ENCODE measurements at places on chromosomes 7 and 10.

- no peak for DNase-seq
Observed at GRCh38 chr7:139661043-139661440, 116.8 kb downstream of the HIPK2 start.

GRCh38 chr10:26805567-26806245 is 55.1 kb downstream of the ABI1 start:
- DNase-seq, result no peak

DNA sequence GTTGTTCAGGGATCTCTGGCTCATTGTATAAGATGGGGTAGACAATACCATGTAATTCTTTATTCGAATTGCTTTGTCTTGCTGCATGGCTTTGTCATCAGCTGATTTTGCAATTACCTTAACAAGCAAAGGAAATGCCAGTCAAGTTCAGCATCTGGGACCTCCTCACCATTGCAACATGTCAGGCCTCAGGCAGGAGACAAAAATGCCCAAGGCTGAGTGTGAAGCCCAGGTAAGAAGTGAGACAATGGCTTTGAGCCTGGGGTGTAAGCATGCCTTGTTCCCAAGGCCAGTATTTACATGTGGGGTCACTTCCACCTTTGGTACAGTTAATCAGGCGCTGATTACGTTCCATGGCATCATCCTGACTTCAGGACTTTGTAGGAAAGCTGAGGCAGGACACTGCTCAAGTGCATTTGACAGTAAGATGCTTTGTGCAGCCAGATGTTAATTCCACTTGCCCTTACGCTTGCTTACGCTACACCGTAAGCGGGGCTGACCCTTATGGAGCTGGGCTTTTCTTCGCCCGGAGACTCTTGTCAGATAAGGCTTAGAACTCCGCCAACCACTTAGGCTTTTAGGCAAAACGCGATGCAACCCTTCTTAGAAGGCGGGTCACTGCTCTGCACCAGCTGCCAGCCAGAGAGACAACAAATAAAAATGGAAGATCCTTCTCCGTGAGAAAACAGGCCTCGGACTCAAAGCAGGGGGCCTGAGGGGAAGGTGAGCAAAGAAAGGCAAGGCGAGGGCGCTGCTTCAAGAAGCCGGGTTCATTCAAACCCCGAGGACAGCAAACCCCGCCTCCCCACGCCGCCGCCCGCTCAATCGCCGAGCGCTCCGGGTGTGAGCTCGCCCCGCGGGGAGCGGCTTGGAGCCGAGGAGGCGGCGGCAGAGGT is 1.3 kb upstream of the SP4 start:
- no peak for DNase-seq

DNA sequence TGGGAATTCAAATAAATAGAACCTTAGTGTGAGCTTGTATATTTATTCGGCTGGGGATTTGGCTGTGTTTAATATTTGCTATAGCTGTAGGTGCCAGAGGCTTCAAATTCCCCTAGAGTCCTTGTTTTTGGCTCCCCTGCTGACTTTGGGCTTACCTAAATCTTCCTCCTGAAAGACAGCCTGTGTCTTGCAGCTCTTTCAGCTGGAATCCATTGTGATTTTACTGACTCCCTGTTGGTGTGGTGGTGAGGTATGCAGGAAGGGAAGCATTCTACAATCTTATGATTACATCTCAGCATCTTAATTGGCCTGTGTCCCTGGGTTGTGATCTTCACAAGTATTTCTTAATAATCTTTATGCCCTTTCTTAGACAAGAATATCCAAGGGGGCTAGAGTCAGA is 25.9 kb downstream of the FOXI2 start:
- no peak for DNase-seq

GRCh38 chr10:64115908-64116643 is 594.9 kb downstream of the REEP3 start:
- peak; percentile 22 for DNase-seq

DNA sequence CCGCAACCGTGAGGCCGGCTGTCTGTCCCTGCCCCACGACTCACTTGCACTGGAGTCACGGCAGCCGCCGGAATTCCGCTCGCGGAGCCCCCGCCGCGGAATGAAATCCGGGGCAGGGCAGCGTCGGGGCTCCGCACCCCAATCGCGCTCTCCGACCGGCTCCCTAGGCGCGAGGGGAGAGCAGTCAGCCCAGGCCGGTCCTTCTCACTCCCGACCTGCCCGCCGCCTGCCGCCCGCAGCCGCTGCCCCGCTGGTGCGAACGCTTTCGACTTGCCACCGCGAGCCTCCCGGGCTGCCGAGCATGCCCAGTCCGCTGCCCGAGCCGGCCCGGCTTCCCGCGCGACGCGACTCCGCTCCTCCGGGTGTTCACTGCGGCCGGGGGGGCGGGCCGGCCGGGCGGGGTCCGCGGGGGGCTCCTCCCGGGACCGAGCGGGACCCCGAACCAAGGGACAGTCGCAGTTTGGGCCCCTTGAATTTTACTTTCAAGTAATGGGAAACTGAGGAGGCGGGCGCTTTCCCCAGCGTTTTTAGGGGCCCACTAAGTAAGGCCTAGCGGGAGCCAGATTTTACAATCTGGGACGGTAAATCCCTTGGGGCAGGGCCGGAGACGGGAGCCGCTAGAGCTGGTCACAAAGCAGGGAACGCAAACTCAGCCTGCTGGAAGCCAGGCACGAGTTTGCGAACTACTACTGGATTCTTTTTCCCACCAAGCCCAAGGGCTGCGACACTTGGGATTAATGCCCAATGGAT is at the start of gene SGMS1:
SGMS1 (minus strand) TSS at position 294 of the 750 bp plus-strand sequence. CDS start 279,842 bp downstream, outside the sequence.
- DNase-seq, result peak; percentile 84

DNA sequence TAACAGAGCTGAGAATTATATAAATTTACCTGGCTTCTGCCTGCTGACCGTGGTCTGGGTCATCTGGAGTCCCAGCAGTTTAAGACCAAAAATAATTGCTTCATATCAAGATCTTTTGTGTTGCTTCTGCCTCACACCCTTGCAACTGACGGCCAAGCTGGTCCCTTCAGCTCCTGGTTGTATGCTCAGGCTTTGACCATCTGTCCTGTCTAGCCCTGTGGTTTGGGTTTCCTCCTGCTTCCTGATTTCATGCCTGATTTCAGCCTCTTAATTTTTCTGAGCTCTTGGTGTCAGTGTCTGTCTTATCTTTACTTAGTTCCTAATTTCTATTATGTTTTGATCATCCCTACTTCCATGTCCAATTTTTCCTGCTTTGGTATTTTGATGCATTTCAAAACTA is 87.9 kb upstream of the PLXDC2 start:
- no peak for DNase-seq

DNA sequence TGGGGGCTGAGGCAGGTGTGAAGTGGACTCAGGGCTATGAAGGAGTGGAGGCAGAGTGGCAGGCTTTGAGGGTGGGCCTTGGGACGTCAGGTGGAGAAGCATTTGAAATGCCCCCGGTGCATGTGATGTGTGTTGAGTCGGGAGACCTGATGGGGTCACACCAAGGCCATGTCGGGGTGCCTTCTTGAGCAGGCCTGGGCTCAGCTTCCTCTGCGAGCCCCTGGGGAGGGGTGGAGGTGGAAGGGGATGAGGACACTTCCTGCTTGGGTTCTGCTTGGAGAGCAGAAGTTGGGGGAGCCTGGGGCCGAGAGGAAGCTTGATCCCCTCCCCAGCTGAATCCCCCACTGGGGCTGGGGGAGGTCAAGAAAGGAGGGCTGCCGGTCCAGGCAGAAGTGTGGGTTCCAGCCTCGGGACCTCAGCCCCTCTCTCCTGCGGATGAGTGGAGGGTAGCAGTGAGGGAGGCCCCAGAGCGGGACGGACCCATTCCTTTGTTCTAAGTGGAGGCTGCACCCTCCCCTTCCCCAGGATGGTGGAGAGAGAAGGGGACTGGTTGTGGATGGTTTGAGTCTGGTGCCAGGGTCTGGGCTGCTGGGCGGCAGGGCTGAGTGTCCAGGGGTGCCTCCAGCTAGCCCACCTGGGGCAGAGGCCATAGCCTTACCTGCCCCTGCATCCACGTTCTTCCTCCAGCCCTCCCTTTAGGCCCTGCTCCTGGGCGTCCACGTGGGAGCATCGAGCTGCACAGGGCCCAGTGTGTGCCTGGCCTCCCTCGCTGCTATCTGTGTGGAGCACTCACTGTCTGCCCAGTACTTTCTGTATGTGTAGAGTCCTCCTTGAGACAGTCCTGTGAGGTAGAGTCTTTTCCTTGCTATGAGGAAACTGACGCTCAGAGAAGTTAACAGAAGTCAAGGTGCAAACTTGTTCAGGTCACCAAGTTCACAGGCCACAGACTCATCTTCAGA is 36.7 kb downstream of the PRF1 start:
- DNase-seq, result no peak

DNA sequence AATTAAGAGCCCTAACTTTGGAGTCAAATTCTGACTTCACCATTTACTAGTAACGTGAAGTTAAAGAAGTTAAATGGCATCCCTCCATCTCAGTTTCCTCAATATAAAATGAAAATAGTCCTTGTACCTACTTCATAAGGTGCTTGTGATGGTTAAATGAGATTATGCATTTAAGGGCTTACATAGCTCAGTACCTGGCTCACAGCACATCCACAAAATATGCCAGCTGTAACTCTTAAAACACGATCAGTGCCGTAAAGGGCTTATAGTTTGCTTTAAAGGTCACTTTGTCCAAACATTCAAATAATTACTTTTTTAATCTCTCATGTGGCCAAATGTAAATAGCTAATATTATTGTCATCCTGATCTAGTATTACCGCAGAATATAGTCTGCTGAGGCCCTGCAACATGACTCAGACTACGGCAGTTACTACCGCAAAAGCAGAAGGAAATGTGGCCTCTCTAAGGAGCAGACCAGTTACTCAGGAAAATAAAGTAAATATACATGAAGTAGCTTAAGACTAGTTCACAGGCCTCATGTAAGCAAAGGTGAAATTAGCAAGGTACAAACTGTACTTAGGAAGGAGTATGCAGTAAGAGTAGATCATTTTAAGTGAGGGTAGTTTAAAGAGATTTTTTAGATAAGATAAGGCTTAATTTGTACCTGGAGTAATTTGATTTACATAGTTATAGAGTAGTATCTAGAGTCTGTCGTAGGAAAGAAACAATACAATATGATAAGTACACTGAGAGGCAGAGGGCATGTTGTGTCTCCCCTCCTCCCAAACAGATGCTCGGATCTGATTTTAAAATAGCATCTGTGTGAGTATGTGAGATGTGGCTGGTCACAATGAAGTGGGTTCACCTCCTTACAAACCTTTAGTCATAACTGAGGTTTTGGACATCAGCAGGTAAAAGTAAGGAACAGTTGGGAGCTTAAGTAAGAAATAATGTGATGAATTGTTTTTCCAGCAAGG is 13.1 kb downstream of the CASP2 start:
- no peak for DNase-seq

DNA sequence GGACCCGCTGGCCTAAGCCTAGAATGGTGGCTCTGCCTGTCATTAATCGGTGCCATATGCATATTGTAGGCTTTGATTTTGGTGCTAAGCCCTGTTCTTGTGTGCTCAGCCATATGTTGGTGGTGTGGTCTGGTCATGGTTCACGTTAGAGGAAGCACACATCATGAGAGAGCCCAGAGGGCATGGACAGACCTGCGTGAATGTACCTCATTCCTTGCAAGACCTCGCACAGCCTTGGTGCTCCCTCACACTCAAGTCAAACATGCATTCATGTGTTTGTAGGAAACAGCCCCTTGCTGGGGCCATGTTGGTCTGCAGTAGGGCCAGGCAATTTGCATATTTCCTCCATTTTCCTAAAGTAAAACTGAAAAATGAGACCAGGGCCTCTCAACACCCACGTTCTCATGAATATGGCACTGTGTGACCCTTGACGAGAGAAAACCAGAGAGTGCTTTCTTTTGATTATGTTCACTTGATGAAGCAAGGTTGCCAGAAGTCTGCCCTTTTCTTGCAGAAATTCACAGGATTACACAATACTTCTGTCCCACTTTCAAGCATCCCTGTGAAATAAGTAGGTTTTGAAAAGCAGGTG is 268.7 kb downstream of the CELF2 start:
- no peak for DNase-seq

GRCh38 chr7:38660427-38661099 is 29.4 kb upstream of the AMPH start:
- DNase-seq, result peak; percentile 22

DNA sequence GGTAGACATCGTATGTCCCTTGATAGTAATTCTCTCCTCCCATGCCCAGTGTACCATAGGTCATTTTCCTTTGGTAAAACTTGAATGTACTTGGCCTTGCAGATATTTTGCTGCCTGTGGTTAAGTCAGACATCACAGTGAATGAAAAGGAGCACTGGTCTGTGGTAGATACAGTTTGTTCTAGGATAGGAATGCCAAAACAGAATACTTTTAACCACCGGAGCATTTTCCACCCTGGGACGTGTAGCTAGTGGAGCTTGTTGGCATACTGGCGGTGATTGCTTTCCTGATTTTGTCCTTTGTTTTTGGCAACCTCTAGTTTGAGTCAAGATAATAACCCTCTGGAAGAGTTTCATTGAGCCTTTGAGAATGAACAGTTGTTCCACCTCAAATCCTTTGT is 92.0 kb upstream of the BMPER start:
- no peak for DNase-seq

DNA sequence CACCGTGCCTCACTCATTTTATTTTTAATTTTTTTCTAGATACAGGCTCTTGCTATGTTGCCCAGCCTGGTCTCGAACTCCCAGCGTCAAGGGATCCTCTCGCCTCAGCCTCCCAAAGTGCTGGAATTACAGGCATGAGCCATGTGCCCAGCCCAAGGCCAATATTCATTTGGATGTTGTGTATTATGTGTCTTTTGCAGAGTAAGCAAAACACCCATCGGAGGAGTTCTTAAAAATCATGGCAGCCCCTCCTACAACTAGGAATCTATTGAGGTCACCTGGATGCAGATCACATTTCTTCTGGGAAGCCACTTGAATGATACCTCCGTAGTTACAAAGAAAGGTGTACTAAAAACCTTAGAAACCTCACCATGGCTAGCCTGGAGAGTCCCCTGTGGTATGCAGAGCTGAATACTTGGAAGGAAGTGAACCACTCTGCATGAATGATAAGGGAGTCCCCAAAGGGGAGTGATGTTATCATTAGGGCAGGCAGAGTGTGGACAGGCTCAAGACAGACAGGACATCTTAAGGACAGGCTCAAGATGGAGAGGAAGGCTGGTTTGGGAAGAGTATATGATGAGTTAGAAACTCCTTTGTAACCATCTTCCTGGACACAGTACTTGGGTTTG is 185.7 kb downstream of the TAX1BP1 start:
- DNase-seq, result no peak

- peak; percentile 72 for DNase-seq
Observed at GRCh38 chr7:155466814-155467733, 9.1 kb downstream of the EN2 start.

- DNase-seq, result peak; percentile 10
Observed at GRCh38 chr10:98610836-98611235, 164.1 kb upstream of the HPS1 start.

GRCh38 chr7:22872096-22872807 is 49.6 kb upstream of the TOMM7 start:
- no peak for DNase-seq

- no peak for DNase-seq
Observed at GRCh38 chr10:7483848-7484247, 73.0 kb upstream of the SFMBT2 start.

- no peak for DNase-seq
Observed at GRCh38 chr7:128703609-128704241, 31.6 kb downstream of the GARIN1A start.

Measured in nephron progenitor cell (in vitro differentiated cells).